ENCODE measurements at places on chromosomes 4 and X.

DNA sequence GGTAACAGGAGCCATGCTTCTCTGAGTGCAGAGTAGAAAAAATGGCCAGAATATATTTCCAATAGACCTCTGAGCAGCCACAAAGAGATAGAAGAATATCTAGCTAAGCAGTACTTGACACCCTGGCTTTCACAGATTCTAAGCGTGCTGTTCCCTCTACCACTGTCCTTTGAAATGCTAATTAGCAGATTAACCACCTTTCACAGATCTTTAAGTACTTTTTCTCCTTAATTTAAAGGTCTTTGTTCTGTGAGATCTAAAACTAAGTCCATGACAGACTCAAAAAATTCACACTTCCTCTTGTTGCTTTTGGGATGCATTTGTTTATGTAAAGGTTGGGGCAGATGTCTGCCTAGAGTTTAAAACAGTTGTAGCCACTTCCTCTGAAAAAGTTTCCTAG, 28.3 kb upstream of the MAGEC2 start:
- DNase-seq, result no peak

- no peak for DNase-seq
Measured at GRCh38 chrX:68686097-68686977, 38.9 kb downstream of the STARD8 start.

DNA sequence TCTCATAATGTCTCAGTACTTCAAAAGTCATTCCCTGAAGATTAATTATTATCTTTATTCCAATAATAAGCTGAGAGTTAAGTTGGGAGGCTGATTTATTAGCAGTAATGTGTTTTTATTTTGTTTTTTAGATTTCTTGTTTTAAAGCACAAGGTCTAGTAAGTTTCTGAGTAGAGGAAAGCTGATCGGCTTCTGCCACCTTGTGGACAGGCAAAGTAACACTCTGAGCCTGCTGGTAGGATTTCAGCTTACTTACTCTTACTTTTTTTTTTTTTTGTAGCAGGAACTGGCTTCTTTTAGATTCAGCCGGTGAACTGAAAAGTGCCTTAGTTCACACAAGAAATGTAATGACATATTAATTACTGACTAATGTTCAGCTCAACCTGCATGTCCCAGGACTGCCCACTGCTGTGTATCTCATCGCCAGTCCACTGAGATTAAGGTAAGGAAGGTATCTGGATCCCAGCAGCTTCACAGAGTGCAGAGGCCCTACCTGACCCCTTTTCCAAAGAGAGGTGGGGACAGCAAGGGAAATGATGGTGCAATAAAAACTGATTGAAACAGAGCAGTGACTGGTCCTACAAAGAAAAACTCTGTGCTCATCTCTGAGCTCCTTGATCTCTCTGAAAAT, 126.5 kb downstream of the ADGRA3 start:
- no peak for DNase-seq

DNA sequence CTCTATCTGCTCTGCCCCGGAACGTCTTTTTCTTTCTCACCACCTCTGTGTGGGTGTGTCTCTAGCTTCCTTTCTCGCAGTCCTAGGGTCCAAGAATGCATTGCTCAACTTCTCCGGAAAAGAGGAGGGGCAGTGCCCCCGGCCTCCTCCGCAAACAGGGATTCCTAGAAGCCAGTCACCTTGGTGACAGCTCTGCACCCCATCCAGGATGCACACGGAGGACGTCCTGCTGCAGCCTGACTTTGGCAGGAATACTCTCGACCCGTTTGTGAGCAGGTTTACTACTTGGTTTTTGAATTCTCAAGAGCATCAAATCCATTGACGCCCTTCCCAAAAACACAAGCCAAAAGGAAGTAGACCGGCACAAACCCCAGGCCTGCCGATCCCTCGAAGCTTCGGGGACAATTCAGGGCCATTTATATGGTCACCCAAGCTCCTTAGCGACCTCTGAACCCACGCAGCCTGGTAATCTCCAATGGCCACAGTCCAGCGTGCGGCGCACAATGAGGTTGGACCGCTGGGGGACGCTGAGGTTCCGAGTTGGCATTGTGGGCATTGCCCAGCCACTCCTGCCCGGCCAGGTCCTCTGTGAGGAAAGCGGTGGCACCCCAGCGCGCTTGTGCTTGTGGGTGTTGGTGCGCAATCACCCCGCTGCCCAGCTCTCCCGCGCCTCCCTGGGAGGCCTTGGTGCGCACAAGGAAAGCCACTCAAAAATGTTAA, 9.8 kb downstream of the NKX3-2 start:
- no peak for DNase-seq

Data from D721Med (cell line).